Activated CD4-positive, alpha-beta memory T cell treated with anti-CD3 and anti-CD28 coated beads for 36 hours (primary cell): ENCODE measurements at places on chromosomes 13 and 19.

GRCh38 chr13:36341718-36342117 lies 4.5 kb downstream of the SPART start:
- DNase-seq = no peak

GRCh38 chr13:27035892-27036235 lies 135.7 kb downstream of the USP12 start:
- no peak for DNase-seq

GRCh38 chr19:41627966-41628675 lies 1.2 kb upstream of the CEACAM4 start:
- no peak for DNase-seq

DNA sequence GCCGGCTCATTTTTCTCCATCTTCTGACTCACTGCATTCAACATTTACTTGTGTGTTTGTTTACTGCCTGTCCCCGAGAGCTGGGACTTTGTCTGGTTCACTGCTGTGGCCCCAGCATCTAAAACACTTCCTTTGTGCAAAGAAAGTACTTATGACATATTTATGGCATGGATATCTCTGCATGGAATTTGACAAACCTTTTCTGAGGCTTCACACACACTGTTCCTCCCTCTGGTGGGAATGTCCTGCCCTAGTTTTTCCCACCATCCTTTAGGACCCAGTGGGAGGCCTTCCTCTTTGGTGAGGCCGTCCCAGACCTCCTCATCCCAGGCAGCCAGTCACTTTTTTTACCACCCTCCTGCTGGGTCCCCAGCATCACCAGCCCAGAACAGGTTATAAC lies 1.4 kb upstream of the SRRM5 start:
- DNase-seq = no peak

DNA sequence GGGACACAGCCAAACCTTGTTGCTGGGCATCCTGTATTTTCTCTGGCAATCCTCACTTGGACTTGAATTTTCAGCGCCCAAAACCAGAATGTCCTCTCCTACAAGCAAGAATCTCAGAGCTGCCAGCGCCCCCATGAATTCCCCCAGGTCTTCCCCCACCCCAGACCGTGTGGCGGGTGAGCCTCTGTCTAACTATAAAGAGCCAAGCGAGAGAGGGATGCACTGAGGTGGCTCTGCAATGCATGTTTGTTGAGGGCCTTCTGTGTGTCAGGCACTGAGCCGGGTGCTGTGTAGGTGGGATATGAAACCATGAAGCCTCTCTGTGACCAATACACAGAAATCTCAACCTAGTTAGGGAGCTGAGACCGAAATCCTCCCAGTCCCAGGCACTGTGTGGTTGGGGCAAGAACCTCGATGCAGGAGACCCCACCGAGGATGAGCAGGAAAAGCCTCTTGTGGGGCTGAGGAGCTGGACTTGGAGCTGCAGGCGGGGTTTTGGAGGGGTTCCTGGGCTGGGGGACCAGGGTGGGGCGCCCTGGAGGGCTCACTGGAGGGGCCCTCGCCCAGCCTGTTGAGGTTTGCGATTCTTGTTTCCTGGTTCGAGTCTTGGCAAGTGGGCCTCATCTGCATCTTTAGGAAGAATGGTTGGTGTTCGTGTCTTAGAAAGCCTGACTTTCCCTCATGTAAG lies 12.4 kb upstream of the PROZ start:
- peak; percentile 14 for DNase-seq

- no peak for DNase-seq
These were observed 54.0 kb upstream of the GPR183 start for GRCh38 chr13:99361197-99361596.

- DNase-seq = no peak
These were observed 13.7 kb upstream of the SOX1 start for GRCh38 chr13:112053167-112053743.

- no peak for DNase-seq
These were observed 6.7 kb downstream of the CXCL17 start for GRCh38 chr19:42436006-42436405.

DNA sequence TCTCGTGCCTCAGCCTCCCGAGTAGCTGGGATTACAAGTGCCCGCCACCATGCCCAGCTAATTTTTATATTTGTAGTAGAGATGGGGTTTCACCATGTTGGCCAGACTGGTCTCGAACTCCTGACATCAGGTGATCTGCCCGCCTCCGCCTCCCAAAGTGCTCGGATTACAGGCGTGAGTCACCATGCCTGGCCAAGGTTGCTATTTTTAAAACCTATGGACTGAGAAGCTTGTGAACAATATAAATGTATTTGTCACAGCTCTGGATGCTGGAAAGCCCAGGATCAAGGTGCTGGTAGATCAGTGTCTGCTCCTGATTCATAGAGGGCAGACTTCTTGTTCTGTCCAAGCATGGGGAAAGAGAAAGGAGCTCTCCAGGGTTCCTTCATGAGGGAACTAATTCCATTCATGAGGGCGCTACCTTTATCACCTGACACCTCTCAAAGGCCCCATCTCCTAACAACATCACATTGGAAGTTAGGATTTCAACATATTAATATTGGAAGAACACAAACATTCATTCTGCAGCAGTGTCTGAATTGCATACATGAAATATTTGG lies 16.1 kb downstream of the CARD8 start:
- no peak for DNase-seq

DNA sequence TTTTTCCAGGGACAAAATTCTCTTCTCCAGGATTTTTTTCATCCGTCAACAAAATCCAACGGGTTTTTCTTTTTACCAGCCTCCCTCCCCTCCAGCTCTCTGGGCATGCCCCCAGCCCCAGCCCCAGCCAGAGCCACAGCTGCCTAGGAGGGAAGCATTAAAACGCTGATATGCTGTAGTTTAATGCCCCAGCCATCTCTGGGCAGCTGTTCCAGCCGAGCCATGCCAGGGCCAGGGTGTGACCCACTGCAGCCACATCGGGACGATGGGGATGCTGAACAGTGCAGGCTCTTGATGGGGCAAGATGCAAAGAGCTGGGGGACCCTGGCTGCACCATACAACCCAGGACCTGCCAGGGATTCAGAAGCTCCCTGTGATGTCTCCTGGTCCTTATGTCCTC lies 32.1 kb downstream of the TSHZ3 start:
- no peak for DNase-seq

- no peak for DNase-seq
These were observed 20.7 kb downstream of the POMP start for GRCh38 chr13:28679628-28680027.

GRCh38 chr13:111129465-111130115 lies 14.5 kb downstream of the ARHGEF7 start:
- DNase-seq = no peak

DNA sequence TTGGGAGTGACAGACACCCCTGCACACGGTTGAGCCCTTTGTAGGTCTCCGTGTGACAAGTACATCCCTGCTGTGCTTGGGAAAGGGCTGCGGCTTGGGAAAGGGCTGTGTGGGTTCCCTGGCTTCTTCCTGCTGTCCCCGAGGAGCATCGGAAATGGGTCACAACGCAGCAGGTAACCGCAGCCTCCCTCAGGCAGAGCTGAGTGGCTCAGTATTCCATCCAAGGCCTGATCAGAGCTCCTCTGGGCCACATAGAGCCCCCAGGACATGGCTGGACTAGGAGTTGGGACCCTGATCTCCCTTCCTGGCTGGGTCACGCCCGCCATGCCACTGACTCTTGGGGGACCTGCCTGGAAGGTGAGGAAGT lies 16.3 kb downstream of the TECR start:
- no peak for DNase-seq

DNA sequence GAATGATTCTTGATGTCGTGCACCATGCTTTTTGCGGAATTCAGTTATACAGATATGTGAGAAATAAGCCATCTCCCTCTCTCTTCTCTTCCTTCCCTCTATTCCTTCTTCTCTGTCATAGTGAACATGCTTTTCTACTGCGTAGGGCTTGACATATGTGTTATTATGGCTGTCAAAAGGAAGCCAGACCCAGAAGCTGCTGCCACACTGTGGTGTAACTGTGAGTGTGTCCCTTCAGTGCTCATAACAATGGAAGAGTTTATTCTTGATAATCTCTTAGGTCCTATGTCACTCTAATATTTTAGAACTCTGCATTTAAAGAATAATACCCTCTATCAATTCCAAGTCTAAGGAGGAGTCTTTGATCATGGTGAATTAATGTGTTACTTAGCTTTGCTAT lies 208.9 kb upstream of the TMTC4 start:
- DNase-seq = no peak

DNA sequence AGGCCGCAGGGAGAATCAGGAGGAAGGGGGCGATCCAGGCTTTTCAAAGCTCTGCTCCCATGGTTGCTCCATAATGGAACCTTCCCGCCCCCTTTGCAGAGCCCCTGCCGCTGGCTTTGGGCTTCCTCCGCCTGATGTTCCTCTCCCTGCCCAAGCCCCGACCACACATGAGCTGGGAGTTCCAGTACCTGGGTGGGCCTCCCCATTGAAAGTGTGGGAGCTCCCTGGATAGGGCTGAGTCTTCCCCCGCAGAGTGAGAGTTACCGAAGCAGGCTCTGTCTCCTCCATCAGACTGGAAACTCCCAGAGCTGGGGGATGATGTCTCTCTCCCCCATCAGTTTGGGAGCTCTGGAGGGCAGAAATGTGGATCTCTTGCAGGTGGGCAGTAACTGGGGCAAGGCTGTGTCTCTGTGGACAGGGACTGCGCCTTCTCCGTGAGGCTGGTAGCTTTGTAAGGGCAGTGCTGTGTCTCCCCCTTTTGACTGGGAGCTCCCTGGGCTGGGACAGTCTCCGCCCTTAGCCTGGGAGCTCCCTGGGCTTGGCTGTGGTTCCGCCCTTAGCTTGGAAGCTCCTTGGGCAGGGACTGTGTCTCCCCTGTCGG lies 722 bp downstream of the DCAF15 start:
- peak; percentile 24 for DNase-seq

GRCh38 chr19:18119013-18119716 lies 21.6 kb downstream of the MAST3 start:
- peak; percentile 67 for DNase-seq

DNA sequence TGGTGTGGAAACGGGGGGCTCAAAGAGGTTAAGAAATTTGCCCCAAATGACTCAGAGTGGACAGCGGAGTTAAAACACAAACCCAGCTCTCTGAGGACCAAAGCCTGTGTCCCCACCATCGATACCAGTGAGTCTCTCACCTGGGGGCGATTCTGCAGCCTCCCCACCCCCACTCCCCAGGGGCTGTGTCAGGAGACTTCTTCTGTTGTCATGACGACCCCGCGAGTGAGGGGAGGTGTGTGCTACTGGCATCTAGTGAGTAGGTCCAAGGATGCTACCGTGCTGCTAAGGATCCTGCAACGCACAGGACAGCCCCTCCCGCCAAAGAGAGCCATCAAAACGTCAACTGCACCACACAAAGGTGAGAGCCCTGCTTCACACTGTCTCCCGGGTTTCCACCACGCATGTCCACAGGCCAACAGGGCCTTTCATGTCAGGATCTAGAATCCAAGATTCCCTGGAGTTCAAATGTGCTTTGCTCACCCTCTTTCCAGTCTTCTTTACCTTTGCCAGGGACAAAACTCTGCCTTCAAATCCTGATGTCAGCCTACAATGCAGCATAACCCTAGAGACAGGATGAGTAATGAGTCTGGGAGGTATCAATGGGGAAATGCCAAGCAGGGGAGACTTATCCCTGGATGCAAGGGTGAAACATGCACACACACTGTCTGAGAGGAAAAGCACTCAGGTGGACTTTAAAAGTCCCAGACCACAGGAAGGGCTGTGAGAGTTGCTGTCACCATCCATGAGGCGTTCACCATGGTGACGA lies 3.9 kb downstream of the RANBP3 start:
- DNase-seq = no peak

GRCh38 chr13:90402613-90403012 lies 944.9 kb upstream of the MIR17HG start:
- DNase-seq = no peak

- DNase-seq = no peak
These were observed 51.1 kb upstream of the CYP4F8 start for GRCh38 chr19:15563931-15564330.

DNA sequence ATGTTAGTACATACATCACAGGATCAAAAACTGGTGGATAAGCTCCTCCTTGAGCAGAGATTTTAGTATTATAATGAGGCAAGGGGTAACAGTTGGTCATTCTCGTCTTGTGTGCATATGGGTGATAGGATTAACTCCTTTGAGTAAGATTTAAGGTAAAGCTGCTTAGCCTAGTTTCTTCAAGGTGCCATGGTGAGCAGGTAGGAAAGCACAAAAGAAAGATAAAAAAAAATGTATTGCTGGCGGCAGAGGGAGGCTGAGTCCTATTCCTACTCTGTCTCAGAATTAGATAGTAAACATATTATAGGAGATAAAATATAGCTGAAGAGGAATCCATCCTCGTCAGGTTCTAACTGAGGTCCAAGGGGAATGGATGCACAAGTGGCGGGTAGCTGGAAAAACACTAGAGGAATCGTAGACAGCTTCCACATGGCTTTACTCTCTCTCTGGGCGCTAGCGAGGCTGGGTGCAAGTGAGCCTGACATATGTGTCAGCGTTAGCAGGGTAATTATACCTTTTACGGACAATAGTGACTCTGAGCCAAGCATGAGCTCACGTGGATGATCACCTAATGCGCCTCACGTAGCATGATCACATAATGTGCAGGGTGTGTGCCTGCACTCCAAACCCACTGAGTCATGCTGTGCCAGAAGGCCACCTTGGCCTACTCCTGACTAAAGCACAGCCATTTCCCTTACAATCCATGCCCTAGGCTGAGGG lies 734.3 kb upstream of the MIR17HG start:
- no peak for DNase-seq
